ENCODE measurements at places on chromosomes 2 and 18.

GRCh38 chr18:44180683-44181082, 500.0 kb upstream of the SETBP1 start:
- no peak for DNase-seq

- DNase-seq: no peak
Measured at GRCh38 chr18:78995740-78996395, 16.2 kb downstream of the SALL3 start.

DNA sequence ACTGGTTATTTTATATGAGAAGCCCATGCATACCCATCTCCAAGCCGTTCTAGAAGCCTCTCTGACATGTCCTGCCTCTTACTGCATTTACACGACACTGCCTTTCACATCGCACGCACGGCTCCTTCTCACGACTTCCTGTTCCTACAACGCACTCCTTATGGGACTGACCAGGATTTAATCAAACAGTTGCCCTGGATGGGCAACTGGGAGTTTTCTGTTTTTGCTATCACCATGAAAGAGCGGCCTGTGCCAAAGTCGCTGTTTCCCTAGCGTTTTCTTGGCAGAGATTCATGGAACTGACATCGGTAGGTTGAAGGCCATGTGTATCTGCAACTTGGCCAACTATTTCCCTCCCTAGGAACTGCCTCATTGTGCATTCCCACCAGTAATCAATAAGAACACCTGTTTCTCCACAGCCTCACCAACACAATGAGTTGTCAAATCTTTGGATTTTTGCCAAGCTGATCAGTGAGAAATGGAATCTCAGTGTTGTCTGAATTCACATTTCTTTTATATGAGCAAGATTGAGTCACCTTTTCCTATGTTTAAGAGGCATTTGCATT, 97.2 kb upstream of the OTOS start:
- no peak for DNase-seq

DNA sequence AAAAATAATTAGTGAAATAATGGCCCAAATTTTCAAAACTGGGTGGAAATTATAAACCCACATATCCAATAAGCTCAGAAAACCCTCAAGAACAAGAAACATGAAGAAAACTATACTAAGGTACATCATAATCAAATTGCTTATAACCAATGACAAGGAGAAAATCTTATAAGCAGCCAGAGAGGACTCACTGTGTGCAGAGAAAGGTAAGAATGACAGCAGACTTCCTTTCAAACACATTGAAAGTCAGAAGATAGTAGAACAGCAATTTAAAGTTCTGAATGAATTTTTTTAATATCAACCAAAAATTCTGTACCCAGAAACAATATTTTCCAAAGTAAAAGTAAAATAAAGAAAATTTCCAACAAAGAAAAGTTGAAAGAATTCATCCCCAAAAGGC, 197.7 kb upstream of the RAB12 start:
- DNase-seq: no peak

DNA sequence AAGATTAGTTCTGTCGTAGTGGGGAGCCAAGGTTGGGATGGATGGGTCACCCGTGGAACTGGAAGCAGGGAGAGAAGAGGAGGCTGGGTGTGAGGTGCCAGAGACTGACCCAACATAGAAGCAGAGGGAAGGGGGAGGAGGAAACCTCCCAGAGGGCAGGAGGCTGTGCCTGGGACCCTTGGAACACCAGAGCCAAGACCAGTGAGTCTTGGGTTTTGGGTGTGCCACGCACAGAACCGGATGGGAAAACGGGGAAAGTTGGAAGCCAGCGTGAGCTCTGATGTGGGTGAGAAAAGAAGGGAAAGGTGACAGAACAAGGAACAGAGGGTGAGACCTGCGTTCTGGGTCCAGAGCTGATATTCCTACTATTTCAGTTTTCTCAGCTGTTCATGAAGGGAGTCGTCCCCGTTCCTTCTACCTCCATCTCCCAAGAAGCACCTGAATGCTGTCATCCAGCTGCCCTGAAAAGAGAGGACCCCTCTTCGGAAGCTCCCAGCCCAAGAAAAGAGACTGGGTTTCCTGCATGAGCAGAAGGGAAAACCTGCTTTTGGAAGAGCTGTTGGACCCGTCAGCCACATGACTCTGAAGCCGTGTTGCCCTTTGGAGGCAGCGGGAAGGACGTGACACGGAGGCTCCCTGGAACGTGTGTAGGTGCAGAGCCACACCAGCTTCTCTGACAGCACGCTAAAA, 250.1 kb downstream of the NDUFA10 start:
- no peak for DNase-seq

DNA sequence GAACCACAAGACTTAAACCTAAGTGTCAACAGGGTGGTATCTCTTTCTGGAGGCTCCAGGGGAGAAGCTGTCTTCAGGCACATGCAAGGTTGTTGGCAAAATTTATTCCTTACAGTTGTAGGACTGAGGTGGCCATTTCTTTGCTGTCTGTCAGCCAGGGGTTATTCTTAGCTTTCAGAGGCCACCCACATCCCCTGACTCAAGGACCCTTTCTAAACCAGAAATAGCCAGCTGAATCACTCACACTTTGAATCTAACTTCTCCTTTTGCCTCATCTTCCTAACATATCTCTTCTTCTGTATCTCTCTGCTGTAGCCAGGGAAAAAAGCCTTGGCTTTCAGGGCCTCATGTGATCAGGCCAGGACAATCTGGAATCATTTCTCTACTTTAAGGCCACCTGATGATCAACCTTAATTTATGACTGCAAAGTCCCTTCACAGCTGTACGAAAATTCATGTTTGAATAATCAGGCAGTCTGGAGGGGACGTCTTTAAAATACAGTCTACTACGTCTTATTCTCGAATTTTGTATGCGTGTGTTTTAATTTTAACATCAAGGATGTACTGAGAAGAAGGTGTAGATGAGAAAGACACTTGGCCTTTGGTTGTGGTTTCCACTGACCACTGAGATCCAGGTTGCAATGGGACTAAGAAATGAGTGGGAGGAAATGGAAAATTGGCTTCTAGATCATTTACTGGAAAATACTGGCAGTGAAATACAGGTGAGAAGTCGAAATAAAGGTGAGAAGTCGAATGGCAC, 90.4 kb downstream of the DOCK10 start:
- DNase-seq: no peak

DNA sequence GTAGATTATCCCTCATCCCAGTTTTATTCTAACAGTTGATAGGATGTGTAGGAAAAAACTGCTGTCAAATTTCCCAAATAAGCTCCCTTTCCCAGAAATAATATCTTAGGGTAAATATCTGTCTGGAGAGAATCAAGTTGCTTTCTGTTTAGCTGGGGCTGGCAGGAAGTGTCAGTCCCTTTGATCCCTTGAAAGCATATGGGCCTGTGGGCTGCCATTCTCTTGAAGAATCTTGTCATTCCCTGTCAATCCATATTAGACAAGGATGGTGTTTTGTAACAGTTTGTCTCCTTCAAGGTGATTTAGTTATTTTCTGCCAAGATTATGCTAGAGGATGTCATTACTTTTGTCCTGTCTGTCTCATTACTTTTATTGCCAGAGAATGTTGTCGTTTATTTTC, 37.1 kb upstream of the UBE2E3 start:
- DNase-seq: no peak

- DNase-seq: no peak
Measured at GRCh38 chr2:74233648-74234047, 35.2 kb downstream of the MTHFD2 start.

DNA sequence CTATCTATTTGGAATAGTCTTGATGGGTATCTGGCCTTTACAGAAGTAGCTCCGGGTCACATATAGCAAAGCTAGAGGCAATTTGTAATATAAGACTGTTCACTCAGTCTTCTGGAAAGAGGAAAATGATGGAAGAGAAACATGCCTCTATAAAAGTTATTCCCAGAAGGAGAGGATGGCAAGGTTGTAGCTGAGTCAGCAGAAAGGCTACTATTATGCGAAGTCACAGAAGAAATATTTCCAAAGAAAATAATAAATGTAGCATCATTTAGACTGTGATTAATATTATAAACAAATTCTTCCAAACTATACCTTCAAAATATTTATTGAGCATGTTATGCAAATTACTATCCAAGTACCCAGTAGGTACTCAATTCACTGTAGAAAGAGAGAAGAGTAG, 1027.7 kb upstream of the TMEFF2 start:
- no peak for DNase-seq

DNA sequence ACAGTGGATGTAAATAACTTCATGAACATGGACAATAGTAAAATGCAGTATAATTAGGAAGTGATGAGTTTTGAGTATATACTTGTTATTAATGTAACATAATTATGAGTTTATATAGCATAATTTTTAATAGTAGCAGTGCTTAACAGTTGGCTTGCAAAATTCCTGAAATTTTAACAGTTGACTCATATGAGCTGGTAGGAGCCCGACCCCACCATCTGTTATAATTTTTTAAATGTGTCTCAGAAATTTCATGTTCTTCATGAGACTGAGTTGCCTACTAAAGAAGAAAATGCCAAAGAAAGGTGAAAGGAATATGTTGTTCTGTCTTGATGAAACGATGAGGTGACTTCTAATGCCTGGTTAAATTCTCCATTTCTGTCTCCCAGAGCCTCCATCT, 62.6 kb downstream of the ITGB1BP1 start:
- no peak for DNase-seq

GRCh38 chr2:184644685-184645084, 46.4 kb downstream of the ZNF804A start:
- no peak for DNase-seq

DNA sequence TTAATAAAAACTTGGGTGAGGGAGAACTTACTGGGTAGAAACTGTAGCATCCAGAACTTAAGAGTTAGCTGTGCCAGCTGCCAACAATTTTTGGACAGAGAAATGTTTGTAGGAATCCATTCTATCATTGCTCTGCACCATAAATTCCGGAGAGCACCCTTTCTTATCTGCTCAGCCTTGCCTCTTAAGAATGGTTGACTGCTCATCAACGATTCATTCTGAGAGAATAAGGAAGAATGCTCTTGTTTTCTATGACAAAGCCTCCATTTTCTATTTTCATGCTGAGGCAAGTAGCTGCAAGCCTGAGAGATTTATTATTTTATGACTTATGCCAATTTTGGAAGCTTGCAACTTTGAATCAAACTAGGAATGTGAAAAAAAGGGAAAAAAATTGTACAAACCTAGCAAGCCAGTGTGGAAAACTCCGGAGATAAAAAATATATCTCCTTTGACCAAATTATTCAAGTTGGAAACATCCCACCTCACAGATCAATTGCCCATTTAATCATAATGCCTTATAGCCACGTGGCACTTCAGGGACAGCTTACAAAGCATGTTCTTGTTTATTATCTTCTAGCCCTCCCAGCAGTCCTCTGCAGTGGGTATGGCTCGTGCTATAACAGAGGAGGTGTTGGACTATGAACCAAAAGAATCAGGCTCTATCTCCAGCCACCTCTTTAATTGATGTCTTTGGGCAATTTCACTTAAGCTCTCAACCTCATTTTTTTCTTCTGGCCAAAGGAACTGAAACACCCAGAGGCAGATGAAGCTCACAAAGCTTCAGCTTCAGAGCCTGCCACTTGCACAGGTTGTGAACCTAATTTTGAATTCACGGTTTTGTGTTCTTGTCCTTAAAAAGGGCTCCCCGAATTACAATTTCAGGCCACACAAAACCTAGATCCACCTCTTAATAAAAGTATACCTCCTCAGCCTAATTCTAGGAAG, 40.9 kb upstream of the ATL2 start:
- DNase-seq: no peak

DNA sequence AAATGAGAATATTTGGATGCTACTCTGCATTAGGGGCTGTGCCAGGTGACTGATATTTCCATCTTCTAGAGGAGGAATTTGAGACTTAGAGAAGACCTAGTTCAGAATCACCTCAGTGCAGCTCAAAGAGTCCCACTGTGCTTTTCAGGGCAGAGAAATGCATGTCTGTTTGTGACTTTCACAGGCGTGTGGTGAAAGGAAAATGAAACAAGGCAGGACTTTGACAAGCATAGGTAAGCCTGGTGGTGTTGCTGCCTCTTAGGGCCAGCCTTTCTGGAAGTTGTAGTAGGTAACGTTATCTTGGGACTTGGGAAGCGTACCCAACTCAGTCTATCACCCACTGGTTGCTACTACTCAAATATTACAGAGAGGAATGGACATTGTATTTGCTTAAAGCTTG, 2.6 kb downstream of the GPR39 start:
- DNase-seq: no peak

DNA sequence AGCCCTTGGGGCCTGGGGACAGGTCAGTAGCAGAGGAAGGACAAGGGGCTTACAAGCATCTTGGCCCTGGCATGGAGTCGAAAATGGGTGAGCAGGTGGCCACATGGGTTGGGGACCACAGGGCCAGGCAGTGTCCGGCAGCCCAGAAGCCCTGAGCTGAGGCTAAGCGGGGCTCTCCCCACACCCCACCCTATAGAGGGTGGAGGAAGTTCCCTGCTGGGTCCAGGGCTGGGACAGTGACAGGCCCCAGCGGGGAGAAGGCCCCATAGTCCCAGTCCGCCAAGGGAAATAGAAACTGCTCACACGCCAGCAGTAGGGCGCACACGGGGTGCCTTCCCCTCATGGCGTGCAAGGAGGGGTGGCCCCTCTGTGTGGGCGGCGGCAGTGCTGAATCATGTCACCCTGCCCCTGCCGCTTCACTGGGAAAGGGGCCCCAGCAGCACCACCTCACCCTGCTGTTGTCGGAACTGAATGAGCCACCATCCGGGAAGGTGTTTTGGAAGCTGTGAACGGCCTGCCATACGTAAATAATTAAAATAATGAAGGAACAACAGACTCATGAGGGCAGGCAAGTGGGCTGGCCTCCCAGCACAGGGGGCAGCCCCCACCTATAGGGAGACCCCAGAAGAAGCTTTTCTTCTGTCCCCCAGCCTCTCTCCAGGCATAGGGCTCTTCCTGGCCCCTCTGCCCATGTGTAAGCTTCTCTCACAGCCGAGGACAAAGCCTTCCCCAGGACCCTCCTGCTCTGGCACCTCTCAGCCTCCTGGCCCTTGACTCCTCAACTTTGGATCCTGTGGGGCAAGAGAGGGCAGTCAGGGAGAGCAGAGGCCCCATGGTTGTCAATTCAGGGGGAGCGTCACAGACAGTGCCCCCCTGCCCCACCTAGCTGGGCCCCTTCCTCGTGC, 12.7 kb upstream of the DUSP2 start:
- DNase-seq: no peak

GRCh38 chr2:177225965-177226360, 13.4 kb downstream of the HNRNPA3 start:
- DNase-seq: no peak

DNA sequence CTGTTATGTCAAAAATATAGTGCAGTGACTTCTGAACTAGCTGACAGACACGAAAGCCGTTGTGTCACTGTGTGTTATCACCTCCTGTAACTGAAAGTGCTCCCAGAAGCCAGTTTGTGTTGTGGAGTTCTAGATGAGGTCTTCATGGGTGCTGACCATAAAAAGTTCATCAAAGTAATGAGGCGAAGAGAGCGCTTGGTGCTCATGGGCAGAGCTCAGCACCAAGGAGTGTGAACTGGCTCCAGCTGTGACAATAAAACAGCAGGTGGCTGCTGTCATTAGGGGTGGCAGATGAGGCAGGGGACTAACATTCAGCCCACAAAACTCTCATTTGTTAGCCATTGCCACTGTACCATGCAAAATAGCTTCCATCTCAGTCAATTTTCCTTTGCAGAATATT, 151.1 kb downstream of the ZNF407 start:
- DNase-seq: no peak

- DNase-seq: no peak
Measured at GRCh38 chr2:111030260-111030891, 90.3 kb upstream of the BCL2L11 start.
